Stimulated activated CD4-positive, alpha-beta T cell treated with anti-CD3 and anti-CD28 coated beads, TNF-alpha, amount 100 ng/mL, for 24 hours (primary cell): ENCODE measurements at places on chromosomes 5 and 9.

GRCh38 chr5:92674321-92674720 is 906.7 kb downstream of the NR2F1-AS1 start:
- DNase-seq: no peak

DNA sequence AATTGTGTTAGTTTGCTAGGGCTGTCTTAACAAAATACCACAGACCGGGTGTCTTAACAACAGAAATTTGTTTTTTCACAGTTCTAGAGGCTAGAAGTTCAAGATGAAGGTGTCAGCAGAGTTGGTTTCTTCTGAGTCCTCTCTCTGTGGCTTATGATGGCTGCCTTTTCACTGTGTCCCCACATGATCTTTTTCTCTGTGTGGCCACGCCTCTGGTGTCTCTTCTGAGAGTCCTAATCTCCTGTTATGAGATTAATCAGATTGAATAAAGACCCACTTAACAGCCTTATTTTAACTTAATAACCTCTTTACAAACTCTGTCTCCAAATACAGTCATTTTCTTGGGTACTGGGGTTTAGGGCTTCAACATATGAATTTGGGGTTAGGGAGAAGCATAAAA is 561.1 kb downstream of the NR2F1-AS1 start:
- DNase-seq: no peak

GRCh38 chr5:95432779-95433178 is 41.6 kb downstream of the FAM81B start:
- no peak for DNase-seq

DNA sequence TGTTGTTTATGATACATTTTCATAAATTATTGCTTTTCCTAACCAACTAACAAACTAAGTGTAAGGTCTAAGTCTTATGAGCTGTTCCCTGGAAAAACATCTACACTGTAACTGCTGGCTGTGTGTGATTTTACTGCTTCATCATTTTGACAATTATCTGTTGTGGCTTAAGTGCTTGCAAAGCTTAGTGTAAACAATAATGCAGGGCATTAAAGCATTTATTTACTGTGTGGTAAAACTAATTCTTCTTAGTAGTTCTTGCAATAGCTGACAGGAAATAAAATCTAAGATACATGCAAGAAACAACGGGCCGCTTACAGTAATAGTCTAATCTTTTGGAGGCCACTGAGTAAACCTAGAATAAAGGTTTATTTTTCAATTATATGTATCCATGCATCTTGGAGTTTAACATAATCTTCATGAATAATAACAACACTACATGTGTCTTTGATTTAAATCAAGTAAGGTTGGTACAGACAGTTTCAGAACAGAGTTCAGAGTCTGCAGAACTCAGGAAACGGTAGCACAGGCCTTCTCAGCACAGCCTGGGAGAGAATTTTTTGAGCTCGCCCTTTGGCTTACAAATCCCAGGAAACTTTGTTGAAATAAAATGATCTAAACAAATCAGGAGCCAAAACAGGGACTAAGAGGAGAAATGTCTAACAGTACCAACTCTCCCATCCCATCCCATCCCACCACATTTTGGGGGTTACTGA is 473.1 kb downstream of the NR2F1-AS1 start:
- no peak for DNase-seq

DNA sequence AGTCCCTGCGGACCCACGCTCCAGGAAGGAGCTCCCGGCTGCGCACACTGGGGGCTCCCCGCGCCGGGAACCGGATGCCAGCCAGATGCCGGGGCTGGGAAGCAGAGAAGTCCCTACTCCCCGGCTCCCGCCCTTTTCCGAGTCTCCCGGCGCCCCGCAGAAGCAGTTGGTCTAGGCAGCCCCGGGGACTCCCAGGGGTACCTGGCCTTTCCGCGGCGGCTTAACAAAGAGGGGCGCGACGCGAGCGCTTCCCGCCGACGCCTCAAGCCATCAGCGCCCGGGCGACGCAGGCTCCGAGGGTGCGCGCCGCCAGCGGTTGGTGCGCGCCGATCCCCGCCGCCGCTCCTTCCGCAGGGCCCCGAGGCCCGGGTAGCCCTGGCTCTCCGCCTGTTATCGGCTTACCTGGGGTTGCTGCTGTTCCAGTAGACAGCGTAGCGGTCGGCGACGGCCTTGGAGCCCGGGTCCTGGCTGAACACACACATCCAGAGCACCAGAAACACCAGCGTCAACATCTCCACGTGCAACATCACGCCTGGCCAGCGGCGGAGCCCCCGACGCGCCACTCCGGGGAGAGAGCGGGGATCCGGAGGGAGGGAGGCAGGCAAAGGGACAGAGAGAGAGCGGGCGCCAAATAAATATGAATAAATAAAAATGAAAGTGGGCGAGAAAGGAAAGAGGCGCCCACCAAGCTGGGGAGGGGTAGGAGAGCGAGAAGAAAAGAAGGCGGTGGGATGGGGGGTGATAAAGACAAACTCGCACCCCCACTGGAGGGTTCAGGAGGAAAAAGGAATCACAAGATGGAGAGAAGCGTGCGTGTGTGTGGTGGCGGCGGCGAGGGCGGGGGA is 428 bp downstream of the EFNA5 start:
- DNase-seq: no peak

GRCh38 chr5:179923436-179923835 is 15.7 kb upstream of the TBC1D9B start:
- no peak for DNase-seq

DNA sequence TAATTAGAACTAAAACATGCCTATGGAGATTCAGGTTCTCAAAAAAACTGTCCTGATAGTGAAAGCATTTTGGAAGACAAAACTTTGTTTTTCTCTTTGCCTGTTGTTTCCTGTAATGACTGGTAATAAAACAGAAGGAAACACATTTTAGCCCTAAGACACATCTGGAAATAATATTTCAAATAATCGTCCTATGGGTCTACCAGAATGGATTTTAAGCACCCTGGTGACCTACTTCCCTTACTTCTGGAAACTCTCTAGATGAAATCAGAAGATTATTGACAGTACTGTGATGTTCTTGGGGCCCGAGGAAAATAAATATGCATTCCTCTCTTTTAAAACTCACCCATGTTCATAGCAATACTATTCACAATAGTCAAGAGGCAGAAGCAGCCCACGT is 110.1 kb upstream of the TLE4 start:
- DNase-seq: no peak

- DNase-seq: no peak
Observed at GRCh38 chr5:135973323-135974020, 18.7 kb upstream of the LECT2 start.

- DNase-seq: no peak
Observed at GRCh38 chr5:93225748-93226147, 355.3 kb downstream of the NR2F1-AS1 start.

- DNase-seq: no peak
Observed at GRCh38 chr5:112795944-112796678, 58.4 kb downstream of the APC start.

GRCh38 chr9:28696960-28697359 is 1123.7 kb upstream of the C9orf72 start:
- no peak for DNase-seq

GRCh38 chr5:149419532-149419858 is 40.4 kb upstream of the IL17B start:
- no peak for DNase-seq

GRCh38 chr9:121239851-121240250 is 28.1 kb upstream of the GSN start:
- no peak for DNase-seq

- DNase-seq: no peak
Observed at GRCh38 chr5:156147261-156147943, 179.6 kb upstream of the SGCD start.

DNA sequence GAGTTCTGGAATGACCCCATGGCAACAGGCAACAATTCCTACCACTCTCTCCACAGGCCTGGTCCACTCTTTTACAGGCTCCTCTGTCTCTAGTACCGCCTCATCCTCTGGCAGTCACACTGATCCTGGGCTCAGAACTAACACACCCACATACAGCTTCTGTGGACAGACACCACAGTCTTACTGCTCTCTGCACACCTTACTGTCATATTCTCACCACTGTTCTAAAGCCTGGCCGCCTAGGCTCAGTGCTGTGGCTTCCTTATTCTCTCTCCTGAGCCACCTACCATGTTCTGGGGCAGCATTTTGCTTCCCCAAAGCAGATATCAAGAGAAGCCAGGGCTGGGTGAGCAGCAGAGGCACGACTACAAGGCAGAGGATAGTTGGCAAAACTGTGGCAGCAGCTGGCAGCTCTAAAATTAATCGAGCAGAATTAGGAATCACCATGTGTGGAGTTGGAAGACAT is 14.8 kb downstream of the REEP5 start:
- no peak for DNase-seq

GRCh38 chr5:110770286-110770685 is 31.5 kb downstream of the SLC25A46 start:
- no peak for DNase-seq

DNA sequence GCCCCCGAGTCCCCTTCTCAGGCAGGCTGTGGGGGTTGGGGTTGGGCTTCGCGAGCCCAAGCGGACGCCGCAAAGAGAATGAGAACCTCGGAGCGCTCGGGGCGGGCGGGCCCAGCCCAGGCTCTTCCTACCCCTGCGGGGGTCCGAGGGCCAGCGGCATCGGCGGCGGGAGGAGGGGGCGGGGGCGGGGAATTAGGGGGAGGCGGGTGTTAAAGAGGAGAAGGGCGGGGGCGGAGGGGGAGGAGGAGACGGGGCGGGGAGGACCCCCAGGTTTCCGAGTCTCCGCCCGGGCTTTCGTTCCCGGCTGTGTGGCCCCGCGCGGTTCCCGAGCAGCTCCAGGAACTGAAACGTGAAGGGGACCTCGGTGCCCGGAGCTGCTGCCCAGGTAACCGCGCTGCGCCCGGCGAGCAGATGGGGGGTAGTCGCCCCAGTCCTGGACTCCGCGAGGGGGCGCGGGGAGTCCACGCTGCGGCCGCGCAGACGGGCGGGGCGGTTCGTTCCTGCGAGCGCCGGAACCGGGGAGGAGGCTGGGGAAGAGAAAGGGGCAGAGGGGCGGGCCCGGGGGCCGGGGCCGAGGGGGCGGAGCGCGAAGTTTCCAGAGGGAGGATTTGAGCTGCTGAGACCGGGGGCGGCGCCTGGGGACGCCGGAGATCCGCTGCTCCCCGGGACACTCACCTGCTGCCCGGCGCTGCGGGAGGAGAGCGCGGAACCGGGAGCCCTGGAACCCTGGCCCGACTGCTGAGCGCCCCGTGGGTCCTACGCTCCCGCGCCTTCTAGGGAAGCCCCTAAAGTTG is 38.4 kb upstream of the PLEKHG4B start:
- DNase-seq: peak; percentile 60

DNA sequence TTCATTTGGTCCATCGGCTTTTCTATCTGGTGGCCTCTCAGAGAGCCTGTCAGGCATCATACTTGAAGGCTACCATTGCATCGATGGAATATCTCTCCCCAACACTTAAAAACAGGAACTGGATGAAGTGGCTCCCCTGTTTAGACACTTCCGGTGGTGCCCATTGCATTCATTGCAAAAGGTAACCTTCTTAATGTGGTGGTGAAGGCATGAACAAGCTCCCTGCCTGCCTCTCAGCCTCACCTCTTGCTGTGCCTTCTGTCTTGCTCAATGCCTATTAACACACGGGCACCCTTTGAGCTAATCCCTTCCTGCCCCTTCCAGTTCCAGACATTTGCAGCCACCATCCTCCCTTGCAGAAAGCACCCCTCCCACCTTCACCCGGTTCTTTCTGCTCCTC is 233.1 kb upstream of the MSX2 start:
- no peak for DNase-seq
